ENCODE measurements at places on chromosomes 2 and 18.

DNA sequence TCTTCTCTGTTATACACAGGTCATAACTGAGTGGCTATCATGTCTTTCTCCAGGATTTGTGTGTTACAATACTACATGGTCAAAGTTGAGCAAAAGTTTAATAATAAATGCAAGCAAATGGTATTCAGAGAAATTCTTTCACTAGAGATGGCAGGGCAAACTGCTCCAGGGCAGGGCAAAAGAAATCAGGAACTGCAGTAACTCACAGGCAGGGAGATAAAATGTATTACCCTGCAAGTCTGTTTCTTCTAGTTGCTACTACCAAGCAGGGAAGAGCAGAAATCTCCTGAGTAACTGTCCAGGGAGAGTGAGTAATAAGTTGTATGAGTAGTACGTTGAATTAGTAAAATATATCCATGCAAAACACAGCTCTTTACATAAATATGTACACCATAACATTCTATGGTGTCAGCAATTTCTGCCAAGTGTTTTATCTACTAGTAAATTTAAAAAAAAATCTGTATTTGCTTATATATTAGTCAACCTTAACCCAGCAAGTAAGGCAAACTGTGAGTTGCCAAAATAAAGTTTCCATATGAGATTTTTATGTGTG is 404.1 kb downstream of the ZEB2 start:
- no peak for DNase-seq

DNA sequence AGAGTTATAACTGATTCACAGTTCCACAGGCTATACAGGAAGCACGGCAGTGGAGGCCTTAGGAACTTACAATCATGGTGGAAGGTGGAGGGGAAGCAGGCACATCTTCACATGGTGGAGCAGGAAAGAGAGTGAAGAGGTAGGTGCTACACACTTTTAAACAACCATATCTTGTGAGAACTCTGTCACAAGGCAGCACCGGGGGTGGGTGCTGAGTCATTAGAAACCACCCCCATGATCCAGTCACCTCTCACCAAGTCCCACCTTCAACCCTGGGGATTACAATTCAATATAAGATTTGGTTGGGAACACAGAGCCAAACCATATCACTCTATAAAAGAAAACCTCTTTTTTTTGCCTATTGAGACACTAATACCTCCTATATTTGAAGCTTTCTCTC is 1108.5 kb upstream of the CDH2 start:
- DNase-seq, result no peak

DNA sequence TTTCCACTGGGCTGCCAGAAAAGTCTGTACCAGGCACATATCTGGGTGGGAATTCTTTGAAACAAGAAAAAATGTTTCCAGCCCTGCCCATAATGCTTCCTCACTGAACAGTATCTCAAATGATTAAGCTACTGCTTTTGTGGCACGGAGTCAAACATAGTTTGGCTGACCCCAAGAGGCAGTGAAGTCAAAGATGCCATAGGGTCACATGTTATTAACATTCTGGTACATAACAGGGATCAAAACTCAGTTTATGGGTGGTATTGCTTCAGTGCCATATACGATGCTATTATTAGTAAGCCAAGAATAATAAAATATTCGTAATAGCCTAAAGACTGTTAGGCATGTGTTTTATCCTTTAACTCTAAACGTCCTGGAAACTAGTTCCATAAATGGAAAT is 112.4 kb downstream of the FEZ2 start:
- DNase-seq, result no peak

DNA sequence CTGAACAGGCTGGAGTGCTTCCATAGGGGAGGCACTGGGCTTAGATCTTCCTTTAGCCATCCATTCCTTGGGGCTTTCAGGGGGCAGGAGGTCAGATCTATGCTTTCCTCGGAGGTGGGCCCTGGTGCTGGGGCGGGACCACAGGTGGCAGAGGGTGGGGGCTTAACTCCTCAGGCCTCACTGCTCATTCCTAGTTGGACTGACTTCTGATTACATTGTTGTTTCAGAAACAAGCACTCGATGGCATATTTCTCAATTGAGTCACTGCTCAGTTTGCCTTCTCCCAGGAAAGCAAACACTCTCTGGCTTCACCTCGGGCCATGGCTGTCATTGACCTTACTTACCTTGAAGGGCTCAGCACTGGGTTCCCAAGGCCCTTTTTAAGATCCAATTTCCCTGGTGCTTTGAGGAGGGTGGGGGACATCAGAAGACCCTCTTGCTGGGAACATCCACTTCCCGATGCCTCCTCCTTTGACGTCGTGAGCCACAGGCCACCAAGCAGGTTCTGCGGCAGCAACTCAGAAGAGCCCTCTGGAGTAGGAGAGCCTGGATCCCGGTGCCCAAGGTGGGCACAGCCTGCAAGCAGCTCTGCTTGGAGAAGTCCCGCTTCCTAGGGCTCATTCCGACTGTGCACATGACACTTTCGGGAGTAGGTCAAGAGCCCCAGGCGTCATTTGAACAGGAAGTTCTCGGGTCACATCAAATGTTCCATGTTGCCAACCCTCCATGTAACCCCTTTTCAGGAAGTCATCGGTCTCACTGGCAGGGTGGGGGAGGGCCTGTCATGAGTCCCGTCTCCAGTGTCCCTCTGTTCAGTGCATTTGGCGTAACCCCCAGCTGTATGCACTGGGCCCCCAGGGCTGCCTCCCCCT is 40.6 kb downstream of the SDC1 start:
- no peak for DNase-seq

- DNase-seq, result no peak
Observed at GRCh38 chr2:134420259-134420658, 166.4 kb downstream of the MGAT5 start.
